ENCODE measurements at places on chromosomes 12 and 14. TPM values are rescaled to one million over a fixed set of nuclear protein-coding genes. Genes with fewer than 3 reads are reported as not detected.

Gene PLEKHG7
- total RNA-seq, result 0.26 TPM

- no peak within 1 kb of the TSS for H3K27ac ChIP-seq
- no peaks in the 10 kb centered on the region for H3K27me3 ChIP-seq
- peak; percentile 14 for DNase-seq
- H3K36me3 ChIP-seq, result no peaks in the 10 kb centered on the region
- H3K4me1 ChIP-seq, result peaks cover 3% of the 10 kb centered on the region
- H3K4me3 ChIP-seq, result peak within 1 kb of the TSS; percentile 65
Measured at GRCh38 chr12:51591016-51591901, at the start of gene SCN8A. SCN8A (plus strand) TSS chr12:51591233; CDS start chr12:51662818, 71,585 bp downstream.

- H3K4me3 ChIP-seq, result no peak overlapping the region
- DNase-seq, result no peak
- no peaks in the 10 kb centered on the region for H3K36me3 ChIP-seq
- H3K4me1 ChIP-seq, result no peaks in the 10 kb centered on the region
Measured at GRCh38 chr12:48690990-48691389, 9.0 kb upstream of the KANSL2 start.

GRCh38 chr14:41521891-41522290 lies 84.8 kb upstream of the LRFN5 start:
- no peaks in the 10 kb centered on the region for H3K36me3 ChIP-seq
- H3K27ac ChIP-seq, result no peak overlapping the region
- no peaks in the 10 kb centered on the region for H3K27me3 ChIP-seq
- no peak for DNase-seq
- H3K4me1 ChIP-seq, result no peaks in the 10 kb centered on the region

DNA sequence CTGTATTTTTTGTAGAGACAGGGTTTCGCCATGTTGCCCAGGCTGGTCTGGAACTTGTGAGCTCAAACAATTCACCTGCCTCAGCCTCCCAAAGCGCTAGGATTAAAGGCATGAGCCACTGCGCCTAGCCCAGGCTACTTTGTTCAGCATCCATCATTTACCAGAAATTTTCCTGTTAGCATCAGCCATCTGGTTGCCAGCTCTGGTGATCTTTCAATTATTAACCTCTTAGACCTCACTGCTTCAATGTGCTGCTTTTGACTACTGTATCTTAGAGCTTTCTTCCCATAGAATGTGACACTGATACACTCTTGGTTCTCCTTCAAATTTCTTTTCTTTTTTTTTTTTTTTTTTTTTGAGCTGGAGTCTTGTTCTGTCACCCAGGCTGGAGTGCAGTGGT lies 5.4 kb upstream of the AMHR2 start:
- H3K27ac ChIP-seq, result no peak overlapping the region
- H3K4me1 ChIP-seq, result peaks cover 1% of the 10 kb centered on the region
- no peaks in the 10 kb centered on the region for H3K27me3 ChIP-seq
- H3K36me3 ChIP-seq, result no peaks in the 10 kb centered on the region

DNA sequence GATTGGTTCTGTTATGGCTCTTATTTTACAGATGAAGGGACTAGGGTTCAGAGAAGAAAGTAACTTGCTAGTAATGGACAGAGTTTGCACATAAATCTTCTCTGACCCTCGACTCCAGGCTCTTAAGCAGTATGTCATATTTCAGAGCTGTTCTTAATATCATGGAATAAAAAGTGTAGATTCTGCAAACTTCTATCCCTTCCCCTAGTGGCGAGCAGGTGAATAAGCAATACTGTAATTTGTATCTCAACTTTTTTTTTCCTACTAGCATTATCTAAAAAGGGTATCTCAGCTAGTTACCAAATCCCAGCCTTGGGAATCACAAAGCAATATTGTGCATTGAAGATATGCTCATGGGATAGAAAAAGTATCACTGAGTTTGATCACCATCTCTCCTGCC lies 83.2 kb downstream of the ANO4 start:
- H3K27ac ChIP-seq, result no peak overlapping the region
- H3K36me3 ChIP-seq, result no peaks in the 10 kb centered on the region
- no peaks in the 10 kb centered on the region for H3K4me1 ChIP-seq
- H3K27me3 ChIP-seq, result no peaks in the 10 kb centered on the region
- no peak overlapping the region for H3K4me3 ChIP-seq

Gene TROAP
- total RNA-seq, result not detected

DNA sequence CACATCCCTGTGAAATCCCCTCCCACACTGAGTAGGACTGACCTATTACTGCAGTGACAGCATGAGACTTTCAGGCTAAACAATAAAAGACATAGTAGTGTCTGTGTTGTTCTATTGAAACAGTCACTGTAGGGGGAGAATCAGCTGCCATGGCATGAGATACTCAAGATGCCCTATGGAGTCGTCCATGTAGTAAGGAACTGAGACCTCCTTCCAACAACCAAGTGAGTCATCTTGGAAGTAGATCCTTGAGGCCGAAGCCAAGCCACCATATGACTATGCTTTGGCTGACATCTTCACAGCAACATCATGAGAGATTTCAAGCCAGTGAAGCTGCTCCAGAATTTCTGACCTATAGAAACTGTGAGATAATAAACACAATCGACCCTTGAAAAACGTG lies 12.1 kb upstream of the LRP6 start:
- no peak overlapping the region for H3K27ac ChIP-seq
- no peak for DNase-seq
- H3K4me1 ChIP-seq, result no peaks in the 10 kb centered on the region
- H3K4me3 ChIP-seq, result no peak overlapping the region
- H3K27me3 ChIP-seq, result no peaks in the 10 kb centered on the region

- no peak overlapping the region for H3K27ac ChIP-seq
- H3K27me3 ChIP-seq, result no peaks in the 10 kb centered on the region
- peak; percentile 3 for DNase-seq
- H3K36me3 ChIP-seq, result no peaks in the 10 kb centered on the region
Measured at GRCh38 chr14:96627811-96628775, 125.9 kb downstream of the PAPOLA start.

DNA sequence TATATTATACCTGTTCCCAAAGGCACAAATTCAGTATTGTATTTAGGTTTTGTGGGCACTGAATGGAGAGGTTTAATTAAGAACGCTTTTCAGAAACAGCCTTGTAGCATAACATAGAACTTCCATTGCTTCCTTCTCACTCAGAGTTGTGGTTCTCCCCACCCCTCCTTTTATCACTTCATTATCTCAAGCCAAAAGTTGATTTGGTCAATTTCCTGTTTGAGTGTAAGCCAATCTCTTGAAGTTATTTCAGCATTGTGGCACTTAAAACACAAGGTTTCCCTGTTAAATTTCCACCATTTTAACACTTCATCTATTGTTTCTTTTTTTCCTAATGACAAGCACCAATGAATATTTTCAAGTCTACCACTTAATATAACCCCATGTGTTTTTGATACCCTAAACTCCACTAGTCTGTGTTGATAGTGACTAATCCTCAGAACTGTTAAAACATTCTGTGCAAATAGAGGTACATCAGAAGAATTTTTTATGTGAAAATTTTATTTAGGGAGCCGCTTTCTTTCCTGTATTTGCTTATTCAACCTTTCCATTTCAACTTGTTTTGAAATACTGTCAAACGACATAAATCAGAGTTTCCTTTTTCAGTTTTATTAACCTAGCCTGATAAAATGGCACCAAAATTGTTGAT lies 340.1 kb downstream of the BCAT1 start:
- H3K4me3 ChIP-seq, result no peak overlapping the region
- H3K36me3 ChIP-seq, result no peaks in the 10 kb centered on the region
- H3K27ac ChIP-seq, result no peak overlapping the region
- no peaks in the 10 kb centered on the region for H3K4me1 ChIP-seq
- no peak for DNase-seq

DNA sequence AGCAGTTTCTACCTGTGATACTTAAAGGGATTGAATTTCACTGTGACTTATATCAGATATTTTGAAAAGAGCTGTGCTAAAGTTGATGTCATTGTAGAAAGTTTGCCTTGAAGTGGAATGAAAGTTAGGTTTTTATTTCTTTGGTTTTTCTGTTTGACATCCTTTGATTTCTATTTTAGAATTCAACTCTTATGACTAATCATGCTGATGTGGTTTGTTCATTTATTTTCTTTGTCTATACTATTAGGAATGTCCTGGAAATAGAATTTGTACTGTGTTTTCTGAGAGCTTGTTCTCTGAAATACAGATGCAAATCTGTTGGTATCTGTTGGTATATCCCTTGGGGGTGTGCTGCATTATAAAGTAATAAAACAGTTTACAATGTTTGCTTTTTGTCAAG lies 3.3 kb downstream of the CNOT2 start:
- H3K27ac ChIP-seq, result no peak overlapping the region
- no peak overlapping the region for H3K4me3 ChIP-seq
- peaks cover 7% of the 10 kb centered on the region for H3K4me1 ChIP-seq
- no peaks in the 10 kb centered on the region for H3K36me3 ChIP-seq
- no peaks in the 10 kb centered on the region for H3K27me3 ChIP-seq
- DNase-seq, result no peak

Gene NOS1
- not detected for total RNA-seq

DNA sequence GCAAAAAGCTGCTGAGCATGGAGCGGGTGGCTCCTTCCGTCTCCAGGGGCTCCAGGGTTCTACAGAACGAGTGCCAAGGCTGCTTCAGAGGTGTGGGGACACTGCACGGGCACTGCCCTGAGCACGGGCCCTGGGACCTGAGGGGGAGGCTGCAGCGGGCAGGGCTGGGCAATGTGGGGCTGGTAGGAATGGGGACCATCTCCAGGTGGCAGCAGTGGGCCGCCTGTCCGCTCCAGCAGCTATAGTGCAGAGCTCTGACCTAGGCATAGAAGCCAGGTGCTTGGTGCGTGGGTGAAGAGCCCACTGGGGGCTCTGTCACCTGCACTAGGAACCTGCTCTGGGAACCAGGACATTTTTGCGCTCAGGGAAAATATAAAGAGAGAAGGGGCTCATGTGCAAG lies 22.3 kb downstream of the HDAC7 start:
- H3K4me1 ChIP-seq, result peaks cover 40% of the 10 kb centered on the region
- no peaks in the 10 kb centered on the region for H3K27me3 ChIP-seq
- no peak overlapping the region for H3K4me3 ChIP-seq
- H3K36me3 ChIP-seq, result no peaks in the 10 kb centered on the region

Gene VPS33A
- 3.3 TPM for total RNA-seq

GRCh38 chr14:67815573-67816225 lies 691 bp downstream of the ZFYVE26 start:
- DNase-seq, result no peak
- no peaks in the 10 kb centered on the region for H3K27me3 ChIP-seq
- peak overlapping the region; percentile 85 for H3K27ac ChIP-seq
- H3K36me3 ChIP-seq, result no peaks in the 10 kb centered on the region
- peak overlapping the region; percentile 90 for H3K4me3 ChIP-seq

DNA sequence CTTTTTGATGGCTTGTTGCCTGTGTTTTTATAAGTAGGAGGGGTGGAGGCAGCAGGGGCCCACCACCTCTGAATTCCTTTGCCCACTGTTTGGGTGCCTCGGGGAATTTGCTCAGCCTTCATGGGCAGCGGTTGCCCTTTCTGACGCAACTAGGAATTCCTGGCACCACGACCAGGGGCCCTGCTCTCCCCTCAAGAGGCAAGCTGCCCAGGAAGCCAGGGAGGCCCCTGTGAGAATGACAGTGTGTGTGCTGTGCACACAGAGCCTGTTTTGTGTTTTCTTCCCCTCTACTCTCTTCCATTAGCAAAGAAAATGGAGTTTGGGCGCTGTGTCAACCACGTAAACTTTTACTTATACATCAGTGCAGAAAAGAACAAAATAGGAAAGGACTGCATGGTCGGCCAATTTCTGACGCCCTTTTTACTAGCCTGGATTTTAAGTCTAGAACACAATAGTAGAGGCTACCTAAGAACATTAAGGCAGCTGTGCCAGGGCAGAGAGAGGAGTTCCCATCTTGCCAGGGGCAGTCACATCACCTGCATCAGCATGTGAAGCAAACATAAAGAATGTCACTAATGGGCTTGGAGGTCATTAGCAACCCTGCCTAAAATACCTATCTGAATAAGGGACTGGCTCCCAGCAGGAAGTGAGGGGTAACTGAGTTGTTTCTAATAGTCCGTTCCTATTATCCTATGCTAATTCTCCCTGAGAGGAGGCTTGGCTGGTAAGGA lies 17.9 kb upstream of the PTGR2 start:
- no peaks in the 10 kb centered on the region for H3K27me3 ChIP-seq
- DNase-seq, result no peak
- H3K4me3 ChIP-seq, result no peak overlapping the region
- H3K4me1 ChIP-seq, result no peaks in the 10 kb centered on the region
- no peak overlapping the region for H3K27ac ChIP-seq
- no peaks in the 10 kb centered on the region for H3K36me3 ChIP-seq

DNA sequence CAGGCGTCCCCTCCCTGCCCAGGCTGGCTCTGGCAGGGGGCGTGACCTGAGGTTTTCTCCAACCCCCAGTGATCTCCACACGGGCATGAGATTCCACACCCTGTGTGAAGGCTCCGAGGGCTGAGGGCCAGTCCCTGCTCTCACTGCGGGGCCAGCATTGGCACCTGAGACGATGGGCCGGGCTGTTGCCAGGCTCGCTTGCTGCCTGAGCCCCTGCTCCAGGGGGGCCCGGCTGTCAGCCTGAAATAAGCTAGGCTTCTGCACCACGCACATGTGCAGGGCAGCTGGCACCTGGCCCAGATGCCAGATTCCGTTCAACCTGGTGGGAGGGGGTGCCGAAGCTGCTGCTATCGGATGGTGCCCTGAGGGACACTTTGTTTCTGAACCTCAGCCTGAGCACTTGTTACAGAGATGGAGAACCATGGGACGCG lies 196.5 kb upstream of the PRMT8 start:
- H3K4me3 ChIP-seq, result no peak overlapping the region
- H3K36me3 ChIP-seq, result no peaks in the 10 kb centered on the region
- no peaks in the 10 kb centered on the region for H3K4me1 ChIP-seq
- H3K27me3 ChIP-seq, result no peaks in the 10 kb centered on the region
- DNase-seq, result no peak

Gene RNASE2
- total RNA-seq, result 1.8 TPM

GRCh38 chr14:57785058-57785457 lies 80.8 kb downstream of the SLC35F4 start:
- no peaks in the 10 kb centered on the region for H3K27me3 ChIP-seq
- no peak overlapping the region for H3K27ac ChIP-seq
- H3K36me3 ChIP-seq, result no peaks in the 10 kb centered on the region
- DNase-seq, result no peak

GRCh38 chr14:20688167-20688839 lies at the start of gene ANG:
ANG (plus strand) TSS chr14:20688764; CDS start chr14:20693565, 4,801 bp downstream.
- H3K4me1 ChIP-seq, result no peaks in the 10 kb centered on the region
- no peak for DNase-seq
- H3K27ac ChIP-seq, result no peak within 1 kb of the TSS
- no peaks in the 10 kb centered on the region for H3K27me3 ChIP-seq

Data from uterus (tissue), 4 donors.